ENCODE measurements at places on chromosomes 11 and 22.
A peak's percentile ranks its signal among the peaks of the same experiment; 100 is the strongest.

GRCh38 chr11:35951680-35952079 is 7.8 kb downstream of the LDLRAD3 start:
- DNase-seq: no peak

GRCh38 chr11:76660533-76661305 is 9.8 kb downstream of the LRRC32 start:
- DNase-seq: no peak

GRCh38 chr11:83717537-83717936 is 431.4 kb upstream of the CCDC90B start:
- DNase-seq: no peak

GRCh38 chr11:10982704-10983510 is 125.1 kb upstream of the ZBED5 start:
- DNase-seq: peak; percentile 2

GRCh38 chr22:29948385-29948769 is 65.4 kb downstream of the MTMR3 start:
- DNase-seq: no peak

- DNase-seq: peak; percentile 42
Observed at GRCh38 chr11:85826116-85826855, 15.3 kb upstream of the SYTL2 start.

GRCh38 chr11:47377571-47378009 is 757 bp downstream of the SPI1 start:
- no peak for DNase-seq

DNA sequence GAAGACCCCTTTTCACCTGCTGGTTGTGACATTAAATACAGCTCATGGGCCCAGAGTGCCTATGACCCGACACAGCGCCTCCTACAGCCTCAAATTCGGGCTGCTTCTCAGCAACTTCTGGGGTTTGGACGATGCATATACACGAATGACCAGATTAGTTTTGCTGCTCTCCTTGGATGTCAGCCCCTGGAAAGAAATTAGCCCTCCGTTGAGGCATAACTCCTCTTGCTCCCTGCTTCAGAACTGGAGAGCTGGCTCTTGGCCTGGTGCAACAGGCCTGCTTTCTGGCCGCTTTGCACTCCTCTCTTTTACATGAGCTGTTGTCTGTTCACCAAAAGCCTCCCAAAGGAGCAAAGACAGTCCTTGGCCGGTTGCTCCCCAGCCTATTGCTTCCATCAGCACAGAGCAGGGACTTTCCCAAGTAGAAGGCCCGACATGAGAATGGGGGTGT is 3.3 kb downstream of the TECTA start:
- DNase-seq: no peak

DNA sequence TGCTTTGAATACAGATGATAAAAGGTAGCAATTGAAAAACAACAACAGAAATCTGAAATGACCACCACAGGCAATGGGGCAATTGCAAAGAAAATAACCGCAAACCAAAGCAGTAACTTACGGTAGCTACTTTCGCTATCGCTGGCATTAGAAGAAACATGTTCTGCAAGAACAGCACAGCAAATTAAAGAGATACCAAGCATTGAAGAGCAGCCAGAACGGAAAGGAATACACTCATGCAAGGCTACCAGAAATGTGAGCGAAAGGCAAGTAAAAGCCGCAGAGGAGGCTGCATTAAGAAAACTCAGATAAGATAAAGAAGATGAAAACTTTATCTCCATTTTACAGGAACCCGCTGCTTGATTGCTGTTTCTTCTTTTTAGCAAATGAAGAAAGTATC is 194.1 kb upstream of the CCDC90B start:
- DNase-seq: no peak

- no peak for DNase-seq
Observed at GRCh38 chr22:46890819-46891218, 128.4 kb downstream of the TBC1D22A start.

GRCh38 chr11:73225851-73226250 is 7.8 kb downstream of the P2RY2 start:
- no peak for DNase-seq

DNA sequence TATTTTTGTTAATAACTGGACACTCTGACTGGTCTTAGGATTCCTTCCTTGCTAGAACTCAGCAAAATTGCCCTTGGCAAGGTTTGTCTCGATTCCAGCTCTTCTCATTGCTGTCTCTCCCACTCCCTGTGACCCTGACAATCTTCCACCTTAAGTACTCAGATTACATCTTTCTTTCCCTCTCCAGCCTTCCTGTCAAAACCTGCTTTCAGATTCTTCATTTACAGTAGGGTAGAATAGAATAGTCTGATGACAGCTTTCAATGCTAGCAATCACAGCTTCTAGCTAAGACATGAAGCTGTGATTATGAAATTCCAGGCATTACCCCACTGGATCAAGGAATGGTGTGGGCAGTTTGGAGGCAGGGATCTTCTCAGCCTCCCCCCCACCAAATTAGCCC is 39.2 kb upstream of the LMO2 start:
- DNase-seq: peak; percentile 46

GRCh38 chr22:18000441-18001039 is 23.8 kb downstream of the MICAL3 start:
- peak; percentile 14 for DNase-seq

DNA sequence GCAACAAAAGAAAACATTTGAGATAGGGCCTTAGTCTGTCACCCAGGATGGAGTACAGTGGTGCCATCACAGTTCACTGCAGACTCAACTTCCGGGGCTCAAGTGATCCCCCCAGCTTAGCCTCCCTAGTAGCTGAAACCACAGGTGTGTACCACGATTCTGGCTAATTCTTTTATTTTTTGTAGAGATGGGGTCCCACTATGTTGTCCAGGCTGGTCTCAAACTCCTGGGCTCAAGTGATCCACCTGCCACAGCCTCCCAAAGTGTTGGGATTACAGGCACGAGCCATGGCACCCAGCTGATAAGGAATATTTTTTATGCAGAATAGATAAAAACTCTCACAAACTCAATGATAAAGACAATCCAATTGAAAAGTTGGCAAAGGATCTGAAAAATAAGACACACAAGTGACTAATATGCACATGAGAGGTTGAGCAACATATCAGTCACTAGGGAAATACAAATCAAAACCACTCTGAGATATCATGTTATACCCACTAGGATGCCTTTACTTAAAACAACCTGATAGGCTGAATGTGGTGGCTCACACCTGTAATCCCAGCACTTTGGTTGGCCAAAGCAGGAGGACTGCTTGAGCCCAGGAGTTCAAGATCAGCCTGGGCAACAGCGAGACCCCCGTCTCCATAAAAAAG is 33.9 kb upstream of the CLTCL1 start:
- DNase-seq: no peak

Data from NCI-H2171 treated with DMSO at 0.1 percent for 48 hours (cell line).